ENCODE measurements at places on chromosomes 3 and 15.
A peak's percentile ranks its signal among the peaks of the same experiment; 100 is the strongest.

DNA sequence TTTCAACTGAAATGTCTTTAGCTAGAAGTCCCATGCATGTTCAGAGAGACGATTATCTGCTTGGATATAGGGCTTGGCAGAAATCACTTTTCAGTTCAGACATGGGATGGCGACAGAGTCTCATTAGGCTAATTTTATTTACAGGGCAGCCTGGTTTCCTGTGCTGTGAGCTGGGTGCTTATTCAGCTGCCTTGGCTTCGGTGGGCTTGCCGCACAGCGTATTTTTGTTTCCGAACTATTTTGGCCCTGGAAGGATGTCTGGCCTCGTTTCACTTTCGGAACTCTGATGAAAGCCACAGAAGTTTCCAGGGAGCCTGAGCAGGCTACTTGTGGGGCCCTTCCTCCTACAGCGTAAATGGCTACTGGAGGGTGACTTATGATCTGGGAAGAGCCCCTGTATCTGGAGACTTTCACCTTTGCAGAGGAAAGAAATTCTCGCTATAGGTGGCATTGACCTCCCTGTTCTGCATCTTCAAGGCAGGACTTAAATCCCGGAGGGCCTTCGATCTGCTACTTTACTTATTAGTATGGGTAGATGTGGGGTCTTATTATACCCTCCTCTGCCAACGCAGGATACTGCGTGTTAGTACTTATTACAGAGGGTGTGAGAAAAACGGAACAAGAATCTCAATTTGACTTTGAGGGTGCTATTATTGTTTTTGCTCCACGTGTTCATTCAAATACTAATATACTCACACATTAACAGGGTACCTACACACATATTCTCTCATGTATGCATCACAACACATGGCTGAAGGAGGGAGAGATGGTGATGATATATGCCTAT, 364.0 kb upstream of the RBMS3 start:
- H3K27me3 ChIP-seq = no peaks in the 10 kb centered on the region
- H3K27ac ChIP-seq = no peak overlapping the region
- H3K36me3 ChIP-seq = no peaks in the 10 kb centered on the region
- H3K4me1 ChIP-seq = no peaks in the 10 kb centered on the region
- H3K4me3 ChIP-seq = no peak overlapping the region

GRCh38 chr3:13346481-13347389, 73.4 kb downstream of the NUP210 start:
- no peak overlapping the region for H3K4me3 ChIP-seq
- H3K4me1 ChIP-seq = peaks cover 4% of the 10 kb centered on the region
- H3K36me3 ChIP-seq = no peaks in the 10 kb centered on the region
- peaks cover 5% of the 10 kb centered on the region for H3K27me3 ChIP-seq
- no peak overlapping the region for H3K27ac ChIP-seq

GRCh38 chr15:65580287-65580686, 30.6 kb downstream of the INTS14 start:
- no peak for DNase-seq
- peaks cover 10% of the 10 kb centered on the region for H3K4me1 ChIP-seq
- H3K27ac ChIP-seq = no peak overlapping the region
- H3K4me3 ChIP-seq = no peak overlapping the region
- no peaks in the 10 kb centered on the region for H3K27me3 ChIP-seq

- H3K4me1 ChIP-seq = no peaks in the 10 kb centered on the region
- no peak overlapping the region for H3K4me3 ChIP-seq
These were observed 31.5 kb upstream of the FAM81A start for GRCh38 chr15:59406446-59406845.

GRCh38 chr3:52537726-52538421, 1.5 kb downstream of the UQCC5 start:
- H3K27me3 ChIP-seq = no peaks in the 10 kb centered on the region
- H3K36me3 ChIP-seq = peaks cover 7% of the 10 kb centered on the region
- H3K4me3 ChIP-seq = peak overlapping the region; percentile 77
- DNase-seq = no peak

GRCh38 chr3:189262746-189263145, 91.0 kb downstream of the TPRG1 start:
- H3K4me1 ChIP-seq = peaks cover 4% of the 10 kb centered on the region
- H3K27ac ChIP-seq = no peak overlapping the region
- no peaks in the 10 kb centered on the region for H3K36me3 ChIP-seq

GRCh38 chr15:82531496-82532382, 8.5 kb downstream of the RPS17 start:
- no peak for DNase-seq
- H3K27ac ChIP-seq = no peak overlapping the region
- H3K4me3 ChIP-seq = no peak overlapping the region
- peaks cover 9% of the 10 kb centered on the region for H3K36me3 ChIP-seq

DNA sequence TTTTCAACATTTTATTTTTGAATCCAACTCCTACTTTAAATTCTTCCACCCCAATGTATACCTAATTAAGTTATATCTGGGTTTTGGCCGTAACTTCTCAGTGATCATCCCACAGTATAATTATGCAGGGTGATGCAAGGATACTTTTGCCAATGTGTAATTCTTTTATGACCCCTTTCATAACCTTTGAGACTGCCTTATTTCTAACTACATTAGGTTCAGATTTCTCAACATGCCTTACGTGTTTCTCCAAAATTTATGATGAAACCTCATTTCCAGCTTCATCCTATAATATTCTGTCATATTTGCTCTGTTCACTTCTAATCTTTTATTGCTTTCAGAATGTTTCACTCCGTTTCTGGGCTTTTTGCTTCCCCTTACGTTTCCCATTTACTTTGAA, 1229.6 kb upstream of the ALCAM start:
- H3K4me3 ChIP-seq = no peak overlapping the region
- H3K27ac ChIP-seq = no peak overlapping the region
- no peaks in the 10 kb centered on the region for H3K4me1 ChIP-seq
- H3K36me3 ChIP-seq = no peaks in the 10 kb centered on the region

GRCh38 chr3:63910891-63911290, 1.3 kb downstream of the SCAANT1 start:
- peaks cover 28% of the 10 kb centered on the region for H3K4me1 ChIP-seq
- no peak for DNase-seq
- H3K27me3 ChIP-seq = no peaks in the 10 kb centered on the region
- H3K36me3 ChIP-seq = peaks cover 3% of the 10 kb centered on the region
- H3K4me3 ChIP-seq = peak overlapping the region; percentile 44
- peak overlapping the region; percentile 86 for H3K27ac ChIP-seq
